Body of pancreas (tissue), 4 donors: ENCODE measurements at places on chromosomes 2 and 18.

GRCh38 chr2:132804051-132804450, 134.0 kb upstream of the LYPD1 start:
- no peak for DNase-seq
- no peaks in the 10 kb centered on the region for H3K36me3 ChIP-seq
- no peak overlapping the region for H3K4me3 ChIP-seq
- no peaks in the 10 kb centered on the region for H3K4me1 ChIP-seq
- H3K27me3 ChIP-seq, result no peaks in the 10 kb centered on the region

- no peak for DNase-seq
- no peaks in the 10 kb centered on the region for H3K27me3 ChIP-seq
- no peaks in the 10 kb centered on the region for H3K36me3 ChIP-seq
- no peak overlapping the region for H3K4me3 ChIP-seq
- no peak overlapping the region for H3K27ac ChIP-seq
These were observed 42.8 kb downstream of the DLGAP1 start for GRCh38 chr18:4412286-4412685.

DNA sequence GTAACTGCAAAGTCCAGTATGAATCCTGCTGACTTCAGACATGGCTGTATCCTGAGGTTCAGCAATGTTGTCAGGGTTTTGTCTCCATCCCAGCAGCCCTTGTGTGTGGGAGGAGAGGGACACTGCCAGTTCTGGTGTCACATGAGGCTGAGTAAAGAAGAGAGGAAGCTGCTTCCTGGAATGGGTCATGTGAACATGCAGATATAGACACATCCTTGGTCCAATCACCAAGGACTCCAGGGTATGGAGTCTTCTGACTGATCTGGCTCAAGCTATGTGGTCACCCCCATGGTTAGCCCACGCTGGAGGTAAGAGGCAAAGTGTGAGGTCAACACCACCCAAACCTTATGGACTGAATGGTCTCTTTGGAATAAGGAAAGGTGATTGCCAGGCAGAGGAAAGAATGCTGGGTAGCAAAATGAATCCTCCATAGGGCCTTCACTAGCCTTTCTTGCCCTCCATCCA, 134.4 kb upstream of the SLC1A4 start:
- H3K27me3 ChIP-seq, result no peaks in the 10 kb centered on the region
- peaks cover 25% of the 10 kb centered on the region for H3K4me1 ChIP-seq
- no peak overlapping the region for H3K4me3 ChIP-seq
- DNase-seq, result no peak
- no peak overlapping the region for H3K27ac ChIP-seq

- no peaks in the 10 kb centered on the region for H3K27me3 ChIP-seq
- peak; percentile 35 for DNase-seq
- H3K36me3 ChIP-seq, result no peaks in the 10 kb centered on the region
- H3K27ac ChIP-seq, result peak overlapping the region; percentile 73
- peaks cover 57% of the 10 kb centered on the region for H3K4me1 ChIP-seq
These were observed 213.8 kb upstream of the HAAO start for GRCh38 chr2:43005975-43006833.
